Occipital lobe (tissue), 3 donors: ENCODE measurements at places on chromosomes 5 and 9.

- DNase-seq, result no peak
These were observed 8.7 kb downstream of the HNRNPH1 start for GRCh38 chr5:179614745-179615144.

DNA sequence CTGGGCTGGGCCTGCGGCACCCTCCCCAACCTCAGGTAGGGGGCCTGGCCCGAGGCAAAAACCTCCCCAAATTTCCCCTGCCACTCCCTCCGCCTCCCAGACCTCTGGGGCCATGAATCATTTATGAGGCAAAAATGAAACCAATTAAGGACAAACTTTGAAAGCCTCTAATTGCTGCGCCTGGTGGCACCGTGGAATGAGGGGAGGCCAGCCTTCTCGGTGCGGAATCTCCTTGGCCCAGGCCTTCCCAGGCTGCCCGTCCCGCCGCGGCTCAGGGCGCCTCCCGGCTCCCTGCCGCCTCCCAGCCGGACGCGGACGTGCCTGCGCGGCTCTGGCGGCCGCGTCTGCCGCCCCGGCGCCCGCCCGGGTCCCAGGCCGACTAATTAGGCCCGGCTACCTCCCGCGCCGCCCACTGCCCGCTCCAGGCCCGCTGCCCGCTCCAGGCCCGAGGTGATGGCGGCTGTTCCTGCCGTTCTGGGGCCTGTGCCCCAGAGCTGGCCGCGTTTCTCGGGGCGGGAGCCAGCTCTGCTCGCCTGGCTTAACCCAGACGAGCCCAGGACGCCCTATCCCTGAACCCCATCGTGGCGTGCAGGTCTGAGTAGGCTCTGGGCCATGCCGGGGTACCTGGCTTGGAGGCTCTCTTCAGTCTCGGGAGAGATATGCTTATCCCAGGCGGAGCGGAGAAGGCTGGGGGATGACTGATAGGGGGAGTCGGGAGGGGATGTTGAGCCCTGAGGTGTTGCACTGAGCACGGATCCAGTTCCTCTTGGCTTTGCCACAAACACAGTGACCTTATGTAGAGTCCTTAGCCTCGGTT lies 20.1 kb downstream of the CXXC5 start:
- DNase-seq, result peak; percentile 69

- DNase-seq, result no peak
These were observed 151.0 kb downstream of the CACNA1B start for GRCh38 chr9:138028596-138028995.

DNA sequence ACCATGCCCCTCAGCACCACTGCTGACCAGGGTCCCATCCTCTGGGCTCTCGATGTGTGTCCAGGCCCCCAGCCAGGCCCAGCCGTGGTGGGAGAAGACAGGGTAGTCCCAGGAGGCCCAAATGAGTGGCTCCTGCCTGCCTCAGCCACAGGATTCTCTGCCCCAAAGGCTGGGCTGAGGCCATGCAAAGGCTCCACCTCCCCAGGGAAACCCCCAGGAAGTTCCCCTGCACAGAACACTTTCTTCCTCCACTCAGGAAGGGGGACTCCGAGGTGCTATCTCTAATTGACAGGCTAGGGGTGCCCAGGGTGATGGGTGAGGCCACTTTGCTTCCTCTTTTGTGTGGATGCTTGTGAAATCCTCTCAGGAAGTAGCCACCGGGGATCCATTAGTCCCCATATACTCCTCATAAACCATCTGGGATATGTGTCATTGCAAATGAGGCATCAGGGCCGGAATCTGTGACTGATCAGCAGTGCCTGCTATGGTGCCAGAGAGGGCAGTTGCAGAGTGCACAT lies 23.1 kb upstream of the TDRD7 start:
- DNase-seq, result no peak

GRCh38 chr9:93307468-93308157 lies 123.7 kb downstream of the WNK2 start:
- DNase-seq, result no peak

- DNase-seq, result no peak
These were observed 9.6 kb downstream of the ITGA2 start for GRCh38 chr5:52998552-52999313.

- DNase-seq, result no peak
These were observed 79.2 kb upstream of the IL7R start for GRCh38 chr5:35777358-35778087.

DNA sequence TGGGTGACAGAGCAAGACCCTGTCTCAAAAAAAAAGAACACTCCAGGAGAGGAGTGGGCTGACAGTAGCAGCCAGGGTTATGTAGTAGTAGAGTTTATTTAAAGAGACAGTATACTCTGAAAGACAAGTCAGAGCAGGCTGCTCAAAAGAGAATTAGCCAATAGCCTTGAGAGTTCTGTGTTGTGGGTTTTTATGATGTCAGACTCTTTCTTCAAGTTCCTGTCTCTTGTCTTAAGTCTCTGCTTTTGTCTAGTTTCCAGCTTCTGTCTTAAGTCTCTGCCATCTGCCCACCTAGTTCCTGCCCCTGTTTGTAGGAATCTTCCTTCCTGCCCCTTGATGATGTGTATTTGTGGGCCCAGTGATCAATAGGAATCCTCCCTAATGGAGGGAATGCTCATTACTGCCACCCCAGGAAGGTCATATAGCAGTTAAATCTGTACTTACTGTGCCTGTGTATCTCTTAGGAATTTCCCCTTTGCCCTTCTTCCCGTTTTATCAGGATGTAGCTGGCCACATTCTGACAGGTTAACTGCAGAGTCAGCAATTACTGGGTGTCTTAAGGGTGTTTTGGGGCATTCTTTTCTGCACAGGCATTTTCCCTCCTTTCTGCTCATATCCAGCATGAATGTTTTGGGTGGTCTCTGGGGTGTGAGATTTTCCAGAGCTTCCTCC lies 580.5 kb upstream of the SGCD start:
- DNase-seq, result no peak

DNA sequence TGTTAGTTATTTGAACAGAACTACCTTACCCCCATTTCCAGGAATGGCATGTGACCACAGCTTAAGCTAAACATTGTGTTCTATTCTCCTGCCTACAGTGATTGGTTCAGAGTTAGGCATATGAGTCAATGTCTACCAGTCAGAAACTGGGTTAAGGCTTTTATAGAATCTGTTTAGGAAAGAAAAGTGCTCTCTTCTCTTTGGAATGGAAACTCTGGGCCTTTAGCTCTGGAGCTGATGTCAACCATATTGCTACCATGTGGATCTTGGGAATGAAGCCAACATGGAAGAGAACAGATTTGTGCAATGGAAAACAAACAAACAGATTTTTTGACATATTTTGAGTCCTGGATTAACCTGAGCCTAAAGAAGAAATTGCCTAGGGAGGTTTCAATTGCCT lies 488.9 kb upstream of the TNC start:
- no peak for DNase-seq

- no peak for DNase-seq
These were observed 18.2 kb downstream of the ATP10B start for GRCh38 chr5:160833806-160834205.

GRCh38 chr5:173202266-173202875 lies 32.6 kb downstream of the NKX2-5 start:
- no peak for DNase-seq

DNA sequence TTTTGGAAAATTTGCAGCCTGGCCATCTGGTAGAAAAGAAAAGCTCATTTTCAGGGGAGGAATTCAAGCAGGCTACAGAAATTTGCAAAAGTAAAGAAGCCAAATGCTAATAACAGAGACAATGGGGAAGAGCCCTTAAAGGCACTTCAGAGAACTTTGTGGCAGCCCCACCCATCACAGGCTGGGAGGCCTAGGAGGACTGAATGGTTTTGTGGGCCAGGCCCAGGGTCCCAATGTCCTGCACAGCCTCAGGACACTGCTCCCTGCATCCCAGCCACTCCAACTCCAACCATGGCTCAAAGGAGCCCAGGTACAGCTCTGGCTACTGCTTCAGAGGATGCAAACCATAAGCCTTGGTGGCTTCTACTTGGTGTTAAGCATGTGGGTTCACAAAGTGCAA lies 44.3 kb downstream of the PTPDC1 start:
- no peak for DNase-seq

GRCh38 chr9:82404196-82404870 lies 415.8 kb downstream of the SPATA31D1 start:
- DNase-seq, result no peak
